Mammary epithelial cell (primary cell): ENCODE measurements at places on chromosomes 6 and 20. TPM values are rescaled to one million over a fixed set of nuclear protein-coding genes. Genes with fewer than 3 reads are reported as not detected.

The KCNK5 gene
- 0.40 TPM for polyA plus RNA-seq

The LY6G6F gene
- polyA plus RNA-seq: not detected

The CFAP206 gene
- 0.22 TPM for polyA plus RNA-seq

The DLK2 gene
- 53.9 TPM for polyA plus RNA-seq

The EFCAB8 gene
- not detected for polyA plus RNA-seq

The ZSWIM1 gene
- polyA plus RNA-seq: 5.3 TPM

The ATXN1 gene
- 7.1 TPM for polyA plus RNA-seq

The SRMS gene
- polyA plus RNA-seq: 0.16 TPM

The PRDM13 gene
- not detected for polyA plus RNA-seq
